Osteoblast (primary cell): ENCODE measurements at places on chromosomes 6 and 20. TPM values are rescaled to one million over a fixed set of nuclear protein-coding genes. Genes with fewer than 3 reads are reported as not detected.

DNA sequence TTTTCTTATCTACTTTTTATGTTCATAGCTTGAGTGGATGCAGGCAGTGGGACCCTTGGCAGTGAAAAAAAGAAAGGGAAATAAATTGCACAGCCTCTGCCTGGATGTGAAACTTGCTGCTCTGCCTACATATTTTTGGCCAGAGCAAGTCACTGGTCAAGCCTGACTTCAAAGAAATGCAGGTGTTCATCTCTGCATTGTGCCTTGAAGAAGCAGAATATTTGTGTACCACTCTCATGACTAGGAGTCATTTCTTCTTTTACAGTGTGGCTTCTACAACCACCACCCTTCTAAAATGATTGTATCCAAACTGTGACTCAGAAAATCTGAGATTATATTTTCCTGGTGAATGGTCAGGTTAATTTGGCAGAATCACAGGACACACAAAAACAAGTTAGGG is 2.5 kb upstream of the KATNA1 start:
- H3K4me1 ChIP-seq = peaks cover 9% of the 10 kb centered on the region
- H3K36me3 ChIP-seq = no peaks in the 10 kb centered on the region
- H3K4me3 ChIP-seq = no peak overlapping the region
- H3K27ac ChIP-seq = no peak overlapping the region

DNA sequence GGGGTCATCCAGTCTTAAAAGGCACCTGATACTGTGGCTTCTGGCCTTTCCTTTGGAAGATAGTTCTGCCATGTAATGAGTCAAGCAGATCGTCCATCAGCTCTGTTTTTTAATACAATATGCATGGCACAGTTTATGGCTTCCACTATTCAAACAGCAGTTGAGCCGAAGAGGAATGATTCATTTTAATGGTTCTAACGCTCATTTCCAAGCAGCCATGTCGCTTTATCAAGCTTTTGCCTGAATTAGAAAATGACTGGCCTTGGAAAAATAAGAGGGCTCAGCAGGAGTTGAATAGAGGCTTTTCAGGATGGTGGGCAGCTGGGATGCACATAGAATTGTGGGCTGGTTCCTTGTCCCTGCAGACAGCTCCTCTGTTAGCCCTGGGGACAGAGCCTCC is 138.1 kb downstream of the SOBP start:
- no peak overlapping the region for H3K4me3 ChIP-seq
- H3K4me1 ChIP-seq = peaks cover 5% of the 10 kb centered on the region
- no peaks in the 10 kb centered on the region for H3K27me3 ChIP-seq
- no peak overlapping the region for H3K27ac ChIP-seq

- no peaks in the 10 kb centered on the region for H3K27me3 ChIP-seq
- no peak overlapping the region for H3K27ac ChIP-seq
- DNase-seq = no peak
These were observed 302.2 kb downstream of the QKI start for GRCh38 chr6:163716690-163717089.

FAM83B gene
- under 0.01 TPM in 1 of 2 replicates, not detected in the other for total RNA-seq

- H3K4me3 ChIP-seq = no peak overlapping the region
- H3K4me1 ChIP-seq = peaks cover 18% of the 10 kb centered on the region
- DNase-seq = peak; percentile 83
- peak overlapping the region; percentile 89 for H3K27ac ChIP-seq
These were observed 318.1 kb downstream of the CLIC5 start for GRCh38 chr6:45697605-45698004.

IMPG1 gene
- not detected in 2 replicates for total RNA-seq

AIF1 gene
- total RNA-seq = 0.36 TPM in 1 of 2 replicates, not detected in the other

GRCh38 chr6:6722195-6722594 is 133.7 kb downstream of the LY86 start:
- H3K4me1 ChIP-seq = peaks cover 14% of the 10 kb centered on the region
- DNase-seq = no peak
- no peak overlapping the region for H3K27ac ChIP-seq
- H3K27me3 ChIP-seq = no peaks in the 10 kb centered on the region
- H3K4me3 ChIP-seq = no peak overlapping the region

DNA sequence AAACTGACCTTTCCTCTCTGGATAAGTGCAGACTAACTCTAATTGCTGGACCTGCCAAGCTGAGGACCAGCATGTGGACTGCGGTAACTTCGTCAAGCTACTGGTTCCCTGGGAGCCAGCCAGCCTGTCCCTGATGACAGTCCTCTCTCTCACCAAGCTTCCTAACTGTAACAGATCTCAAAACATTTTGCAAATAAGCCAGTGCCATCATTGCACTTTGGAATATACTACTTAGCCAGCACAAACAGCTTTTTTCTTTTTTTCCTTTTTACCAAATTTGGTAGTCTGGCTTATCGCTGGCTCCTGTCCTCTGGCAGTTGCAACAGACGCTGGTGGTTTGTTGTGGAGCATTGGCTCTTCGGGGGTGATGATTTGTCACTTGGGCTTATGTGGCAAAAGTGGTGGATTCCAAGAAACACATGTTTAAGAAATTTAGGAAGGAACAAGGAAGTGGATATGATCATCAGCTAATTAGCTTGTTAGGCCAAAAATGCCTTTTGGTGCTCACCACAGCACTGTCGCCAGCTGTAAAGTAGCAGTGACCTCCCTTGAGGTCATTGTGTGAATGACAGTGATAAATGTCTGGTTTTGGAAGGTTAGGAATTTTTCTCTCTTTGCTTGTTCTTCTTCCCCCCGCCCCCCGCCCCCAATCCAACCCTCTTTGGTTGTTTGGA is 171.7 kb downstream of the CLIC5 start:
- no peak for DNase-seq
- no peak overlapping the region for H3K27ac ChIP-seq
- H3K36me3 ChIP-seq = no peaks in the 10 kb centered on the region
- H3K4me3 ChIP-seq = peak overlapping the region; percentile 16

GRCh38 chr6:27146706-27147505 is 100.6 kb upstream of the PRSS16 start:
- no peaks in the 10 kb centered on the region for H3K27me3 ChIP-seq

- no peak overlapping the region for H3K4me3 ChIP-seq
- H3K27me3 ChIP-seq = no peaks in the 10 kb centered on the region
- DNase-seq = no peak
- peaks cover 21% of the 10 kb centered on the region for H3K4me1 ChIP-seq
- no peak overlapping the region for H3K27ac ChIP-seq
These were observed 5.3 kb downstream of the IDH3B start for GRCh38 chr20:2658414-2659354.

DNA sequence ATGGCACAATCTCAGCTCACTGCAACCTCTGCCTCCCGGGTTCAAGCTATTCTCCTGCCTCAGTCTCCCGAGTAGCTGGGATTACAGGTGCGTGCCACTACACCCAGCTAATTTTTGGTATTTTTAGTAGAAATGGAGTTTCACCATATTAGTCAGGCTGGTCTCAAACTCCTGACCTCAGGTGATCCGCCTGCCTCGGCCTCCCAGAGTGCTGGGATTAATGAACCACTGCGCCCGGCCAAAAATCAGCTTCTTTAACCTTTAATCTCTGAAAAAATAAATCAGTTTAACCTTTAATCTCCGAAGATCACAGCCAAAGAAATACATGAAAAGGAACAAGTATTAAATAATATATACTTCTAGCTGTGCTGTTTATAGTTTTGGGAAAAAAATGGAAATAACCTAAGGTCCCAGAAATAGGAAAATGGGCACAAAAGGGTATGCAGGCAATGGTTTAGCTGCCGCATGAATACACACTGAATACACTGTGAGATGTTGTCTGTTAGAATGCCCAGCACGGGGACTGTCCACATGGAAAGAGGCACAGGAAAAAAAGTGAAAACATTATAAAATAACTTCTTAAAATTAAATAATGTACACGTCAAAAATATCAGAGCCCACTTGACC is 1.6 kb downstream of the NQO2 start:
- H3K36me3 ChIP-seq = peaks cover 6% of the 10 kb centered on the region
- no peak for DNase-seq
- H3K4me1 ChIP-seq = peaks cover 13% of the 10 kb centered on the region
- peak overlapping the region; percentile 18 for H3K27ac ChIP-seq
- H3K27me3 ChIP-seq = no peaks in the 10 kb centered on the region

VSTM2L gene
- 2.5 and 2.9 TPM in 2 replicates for total RNA-seq

DNA sequence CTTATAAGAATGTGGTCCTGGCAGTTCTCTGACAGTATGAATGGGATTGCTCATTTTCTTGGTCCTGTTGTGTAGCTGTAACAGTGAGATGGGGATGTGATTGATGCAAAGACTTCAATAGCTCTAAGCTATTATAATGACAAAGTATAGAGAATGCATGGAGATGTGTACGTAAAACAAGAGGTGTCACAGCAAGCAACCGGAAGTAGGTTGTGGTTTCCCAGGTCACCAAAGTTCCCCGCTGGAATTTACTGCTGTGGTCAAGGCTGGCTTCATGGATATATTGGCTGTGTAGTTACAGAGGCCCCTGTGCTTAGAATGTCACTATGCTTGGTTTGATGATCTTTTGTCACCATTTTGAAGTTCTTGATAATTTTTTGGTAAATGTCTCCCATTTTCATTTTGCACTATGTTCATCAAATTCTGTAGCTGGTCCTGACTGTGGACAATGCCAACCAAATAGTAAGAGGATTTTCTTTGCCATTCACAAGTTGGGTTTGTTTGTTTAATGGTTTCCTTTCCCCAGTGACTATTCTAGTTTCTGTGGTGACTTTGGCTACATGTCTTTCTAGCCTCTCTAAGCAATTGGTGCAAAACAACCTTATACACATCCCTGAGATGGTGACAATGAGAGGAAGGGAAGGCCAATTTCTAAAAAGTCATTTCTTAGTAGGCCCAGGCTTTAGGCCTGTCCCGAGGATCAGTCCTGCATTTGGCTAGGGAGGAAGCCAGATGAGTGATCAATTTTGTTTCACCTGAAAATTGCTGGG is 10.5 kb downstream of the DNAH8 start:
- H3K36me3 ChIP-seq = no peaks in the 10 kb centered on the region
- DNase-seq = no peak
- H3K4me1 ChIP-seq = no peaks in the 10 kb centered on the region
- no peak overlapping the region for H3K4me3 ChIP-seq
